ENCODE measurements at places on chromosomes 1 and 21.
A peak's percentile ranks its signal among the peaks of the same experiment; 100 is the strongest.

GRCh38 chr21:35138665-35139381 lies 89.7 kb upstream of the RUNX1 start:
- no peak for DNase-seq

- DNase-seq = peak; percentile 99
Measured at GRCh38 chr1:221741703-221742554, at the start of gene DUSP10. DUSP10 (minus strand) TSS chr1:221742089; CDS start chr1:221739744, 2,345 bp downstream.

GRCh38 chr1:26598890-26599289 lies 69.3 kb downstream of the RPS6KA1 start:
- peak; percentile 54 for DNase-seq

GRCh38 chr1:20626524-20626923 lies 6.7 kb upstream of the PINK1 start:
- DNase-seq = no peak

DNA sequence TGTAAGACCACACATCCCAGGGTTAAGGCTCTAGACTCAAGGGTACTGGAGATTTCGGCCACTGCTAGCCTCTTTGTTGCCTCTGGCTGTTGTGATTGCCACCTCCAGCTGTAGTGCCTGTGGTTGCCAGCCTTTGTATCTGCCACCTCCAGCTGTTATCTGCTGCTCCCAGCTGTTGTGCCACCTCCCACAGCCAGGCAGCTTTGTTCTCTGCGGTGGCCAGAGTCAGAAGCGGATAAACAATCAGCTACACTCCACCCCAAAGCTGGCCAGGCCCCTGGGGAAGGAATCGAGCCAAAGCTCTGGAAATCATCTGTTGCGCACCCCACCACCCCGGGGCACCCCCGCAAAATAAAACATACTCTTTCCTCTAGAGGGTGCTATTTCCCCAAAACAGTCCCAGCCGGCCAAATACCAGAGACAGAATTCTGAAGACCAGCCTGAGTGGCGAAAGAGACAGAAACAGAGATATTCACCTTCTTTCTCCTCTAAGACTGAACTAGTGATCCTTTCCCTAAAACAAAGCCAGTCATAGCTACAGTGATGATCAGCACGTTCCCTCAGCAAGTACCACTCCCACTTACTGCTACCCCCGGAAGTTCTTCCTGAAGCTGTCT lies 14.8 kb upstream of the PIGM start:
- peak; percentile 54 for DNase-seq

- no peak for DNase-seq
Measured at GRCh38 chr1:40317394-40318074, 448 bp upstream of the COL9A2 start.

DNA sequence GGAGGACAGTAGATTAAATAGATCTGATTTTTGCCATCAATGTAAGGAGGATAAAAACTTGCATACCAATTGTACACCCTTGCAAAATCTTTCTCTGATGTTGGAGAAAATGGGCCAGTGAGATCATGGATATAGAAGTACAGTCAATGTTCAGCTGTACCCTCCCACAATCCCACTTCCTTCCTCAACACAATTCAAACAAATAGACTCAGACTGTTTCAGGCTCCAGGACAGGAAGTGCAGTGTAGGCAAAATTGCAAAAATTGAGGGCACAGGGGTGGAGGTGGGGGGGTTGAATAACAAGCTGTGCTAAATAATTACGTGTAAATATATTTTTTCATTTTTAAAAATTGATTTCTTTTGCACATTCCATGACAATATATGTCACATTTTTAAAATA lies 3.9 kb upstream of the IFI44 start:
- DNase-seq = peak; percentile 8

DNA sequence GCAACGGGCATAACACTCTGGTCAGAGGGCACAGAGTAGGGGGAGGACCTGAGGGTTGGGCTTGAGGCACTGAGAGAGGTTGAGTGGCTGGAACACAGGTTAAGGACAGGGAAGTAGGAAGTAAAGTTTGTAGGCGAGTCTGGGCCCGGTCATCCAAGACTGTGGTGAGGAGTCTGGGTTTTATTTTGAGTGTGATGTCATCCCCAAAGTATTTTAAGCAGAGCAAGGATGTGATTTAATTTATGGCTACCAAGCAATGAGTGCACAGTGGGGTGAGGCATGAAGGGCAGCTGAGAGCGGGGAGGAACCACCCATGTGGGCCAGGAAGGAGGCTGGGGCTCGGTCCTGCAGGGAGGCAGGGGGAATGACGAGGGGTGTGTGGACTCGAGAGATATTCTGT lies 11.2 kb upstream of the VWA5B1 start:
- DNase-seq = no peak

DNA sequence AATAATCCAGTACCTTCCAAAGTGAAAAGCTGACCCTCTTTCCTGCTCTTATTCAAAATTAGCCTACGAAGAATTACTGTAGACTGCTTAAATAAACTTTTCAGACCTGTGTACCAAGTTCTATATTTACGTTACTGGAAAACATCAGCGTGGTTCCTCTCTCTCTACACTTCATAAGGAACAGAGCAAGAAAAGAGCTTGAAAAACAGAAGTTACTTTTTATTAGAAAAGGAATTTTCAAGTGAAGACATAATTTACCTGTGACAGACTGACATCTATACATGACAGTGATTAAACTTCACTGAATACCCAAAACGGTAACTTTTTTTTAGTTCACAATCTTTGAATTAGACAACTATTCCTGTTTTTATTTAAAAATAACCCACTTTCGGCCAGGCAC lies 2.7 kb downstream of the ENAH start:
- no peak for DNase-seq

GRCh38 chr1:167648978-167649744 lies 19.1 kb downstream of the RCSD1 start:
- peak; percentile 50 for DNase-seq

DNA sequence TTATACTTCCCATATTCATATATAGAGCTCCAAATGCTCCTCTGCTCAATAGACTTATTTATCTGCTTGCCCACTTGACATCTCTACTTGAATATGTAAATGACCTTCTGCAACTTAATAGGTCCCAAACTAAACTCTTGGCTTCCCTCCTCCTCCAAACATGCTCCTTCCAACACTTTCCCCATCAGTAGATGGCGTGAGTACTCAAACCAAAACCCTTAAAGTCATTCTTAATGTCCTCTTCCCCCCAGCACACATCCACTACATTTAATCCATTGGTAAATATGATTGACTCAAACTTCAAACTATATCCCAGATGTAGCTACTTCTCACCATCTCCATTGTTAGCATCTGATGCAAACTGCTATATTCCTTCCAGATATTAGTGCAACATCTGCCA lies 48.5 kb upstream of the PBX1 start:
- no peak for DNase-seq

GRCh38 chr1:1591452-1591851 lies 8.5 kb downstream of the FNDC10 start:
- DNase-seq = no peak

GRCh38 chr21:15260604-15261003 lies 195.8 kb upstream of the NRIP1 start:
- no peak for DNase-seq

DNA sequence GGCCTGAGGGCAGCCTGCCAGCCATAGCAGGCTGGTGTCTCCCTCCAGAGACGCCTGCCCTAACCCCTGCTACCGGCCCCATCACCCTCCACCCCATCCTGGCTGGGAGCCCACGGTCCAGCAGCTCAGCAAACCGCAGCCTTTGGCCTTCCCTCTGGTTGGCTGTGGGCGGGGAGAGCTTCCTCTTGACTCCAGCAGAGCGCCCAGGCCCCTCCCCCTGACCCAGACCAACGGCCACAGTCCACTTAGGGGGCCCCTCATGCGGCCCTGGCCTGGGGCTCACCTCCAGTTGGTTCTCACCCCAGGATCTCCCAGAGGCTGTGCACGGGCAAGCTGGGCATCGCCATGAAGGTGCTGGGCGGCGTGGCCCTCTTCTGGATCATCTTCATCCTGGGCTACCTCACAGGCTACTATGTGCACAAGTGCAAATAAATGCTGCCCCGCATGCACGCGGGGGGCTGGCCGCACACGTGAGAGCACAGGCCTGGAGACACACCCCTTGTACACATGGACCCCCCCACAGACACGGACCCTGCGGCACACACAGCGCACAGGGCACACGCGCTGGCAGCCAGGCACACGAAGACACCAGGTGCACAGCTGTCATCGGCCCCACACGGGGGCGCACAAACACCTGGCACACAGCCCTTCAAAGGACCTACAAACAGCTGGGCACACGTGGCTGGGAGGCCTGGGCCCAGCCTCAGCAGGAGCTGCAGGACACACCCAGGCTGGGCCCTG lies 3.1 kb downstream of the SMIM1 start:
- peak; percentile 41 for DNase-seq

- no peak for DNase-seq
Measured at GRCh38 chr21:34859976-34860653, 189.0 kb downstream of the RUNX1 start.

GRCh38 chr1:236103646-236104218 lies 38.6 kb upstream of the GPR137B start:
- peak; percentile 58 for DNase-seq

GRCh38 chr1:11417162-11417561 lies 61.8 kb upstream of the DISP3 start:
- DNase-seq = no peak

GRCh38 chr1:24925082-24925779 lies 4.8 kb downstream of the RUNX3 start:
- DNase-seq = no peak

DNA sequence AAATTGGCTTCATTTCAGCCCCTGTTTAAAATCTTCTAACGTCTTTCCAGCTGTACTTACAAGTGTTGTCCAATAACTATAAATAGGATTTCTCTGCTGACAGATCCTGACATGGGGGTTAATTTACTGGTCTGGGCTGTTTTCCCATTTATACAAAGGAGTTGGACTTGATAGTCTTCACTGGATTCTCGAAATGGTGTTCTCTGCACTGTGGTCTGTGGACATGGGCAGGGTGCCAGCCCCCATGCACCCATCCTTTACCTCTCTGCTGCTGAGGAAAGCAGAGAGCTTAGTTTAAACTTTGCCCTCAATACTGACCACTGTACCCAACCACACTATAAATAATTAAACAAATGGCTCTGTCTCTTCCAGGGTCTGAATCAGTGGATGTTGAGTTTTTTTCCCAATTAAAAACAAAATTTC lies 5.2 kb downstream of the DIO1 start:
- no peak for DNase-seq

- peak; percentile 55 for DNase-seq
Measured at GRCh38 chr1:175191659-175192058, 917 bp downstream of the KIAA0040 start.

DNA sequence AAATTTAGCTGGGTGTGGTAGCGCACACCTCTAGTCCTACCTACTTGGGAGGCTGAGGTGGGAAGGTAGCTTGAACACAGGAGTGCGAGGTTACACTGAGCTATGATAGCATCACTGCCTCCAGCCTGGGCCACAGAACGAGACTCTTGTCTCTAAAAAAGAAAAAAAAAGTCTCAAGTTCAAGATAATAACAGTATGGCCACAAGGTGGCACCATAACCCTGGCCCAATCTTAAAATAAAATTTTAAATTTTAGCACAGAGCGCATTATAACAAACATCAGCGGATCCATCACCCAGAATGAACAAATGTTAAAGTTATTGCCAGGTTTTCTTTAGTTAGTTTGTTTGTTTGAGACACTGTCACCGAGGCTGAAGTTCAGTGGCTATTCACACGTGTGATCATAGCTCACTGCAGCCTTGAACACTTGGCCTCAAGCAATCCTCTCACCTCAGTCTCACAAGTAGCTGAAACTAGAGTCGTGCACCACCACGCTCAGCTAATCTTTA lies 2.9 kb upstream of the HTR6 start:
- no peak for DNase-seq

GRCh38 chr1:117826119-117826518 lies 103.3 kb downstream of the GDAP2 start:
- DNase-seq = no peak

DNA sequence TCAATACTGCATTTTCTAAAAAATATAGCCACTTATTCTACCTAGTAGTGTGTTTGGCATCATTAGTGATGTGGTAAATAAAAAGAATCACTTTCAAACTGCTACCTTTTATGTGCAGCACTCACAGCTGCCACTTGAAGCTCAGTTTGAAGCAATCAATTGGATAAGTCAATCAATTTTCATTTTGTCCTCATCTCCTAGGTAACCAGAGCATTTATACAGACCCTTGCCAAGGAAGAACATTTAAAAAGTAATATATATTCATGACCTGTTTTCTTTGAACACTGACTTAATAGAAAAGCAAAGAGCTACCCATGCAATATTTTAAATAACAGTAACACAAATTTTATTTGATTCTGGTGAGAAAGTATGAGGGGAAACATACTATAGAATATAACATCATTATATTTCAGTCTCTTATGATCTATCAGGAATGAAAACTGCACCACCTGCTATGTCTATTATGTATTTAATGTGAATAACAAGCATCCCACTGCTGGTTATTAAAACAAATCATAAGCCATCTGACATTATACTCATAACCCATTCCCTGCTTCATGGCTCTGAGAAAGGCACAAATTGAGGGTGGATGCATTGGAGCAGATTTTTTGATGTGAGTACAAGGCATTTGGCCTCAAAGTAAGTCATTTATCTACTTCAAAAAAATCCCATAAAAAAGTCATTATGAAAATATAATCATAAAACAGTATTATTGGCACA lies 168.4 kb upstream of the C21orf91 start:
- no peak for DNase-seq

DNA sequence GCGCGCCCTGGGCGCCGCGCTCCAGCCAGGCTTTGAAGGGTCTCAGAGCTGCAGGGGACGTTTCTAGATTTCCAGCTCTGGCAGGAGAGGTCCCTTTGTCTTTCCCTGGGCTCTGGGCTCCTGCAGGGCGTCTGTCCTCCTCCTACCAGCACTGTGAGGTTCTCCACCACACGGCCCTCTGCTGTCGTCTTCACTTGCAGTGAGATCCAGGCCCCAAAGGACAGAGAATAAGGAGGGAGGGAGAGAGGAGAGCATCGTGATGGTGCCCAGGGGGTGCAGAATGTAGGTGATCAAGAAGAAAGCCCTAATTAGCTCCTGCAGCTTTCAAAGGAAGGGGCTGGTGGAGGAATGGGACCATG lies 4.2 kb upstream of the GNB1 start:
- no peak for DNase-seq

DNA sequence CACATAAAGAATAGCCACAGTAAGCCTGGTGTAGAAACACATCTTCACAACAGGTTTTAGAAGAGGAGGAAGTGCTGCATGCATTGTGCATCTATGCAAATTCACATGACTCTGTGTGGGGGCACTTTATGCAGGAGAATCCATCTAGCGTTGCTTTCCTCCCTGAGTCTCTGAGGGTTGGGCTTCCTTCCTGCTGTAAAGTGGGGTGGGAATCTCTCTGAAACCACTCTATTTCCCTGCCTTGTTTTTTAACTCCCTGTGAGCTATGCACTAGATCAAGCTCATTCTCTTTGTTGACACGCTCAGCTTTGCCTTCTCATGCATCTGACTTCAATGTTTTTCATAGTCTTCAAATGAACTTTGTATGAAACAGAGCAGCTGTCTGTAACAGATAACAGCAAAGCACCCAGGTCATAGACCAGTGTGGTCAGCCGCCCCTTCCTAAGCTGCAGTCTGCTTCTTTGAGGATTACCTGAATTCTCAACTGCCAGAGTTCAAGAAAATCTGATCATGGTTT lies 102.7 kb upstream of the DPH5 start:
- no peak for DNase-seq
